SJSA1 (cell line): ENCODE measurements at places on chromosomes 11 and 22.

- peak; percentile 43 for DNase-seq
Observed at GRCh38 chr11:35404388-35404775, 15.0 kb downstream of the SLC1A2 start.

- DNase-seq, result no peak
Observed at GRCh38 chr11:45285930-45286632, at the start of gene SYT13. Gene SYT13, minus strand, starts transcription at chr11:45286341. Its CDS starts 134 bp downstream, at chr11:45286207.

DNA sequence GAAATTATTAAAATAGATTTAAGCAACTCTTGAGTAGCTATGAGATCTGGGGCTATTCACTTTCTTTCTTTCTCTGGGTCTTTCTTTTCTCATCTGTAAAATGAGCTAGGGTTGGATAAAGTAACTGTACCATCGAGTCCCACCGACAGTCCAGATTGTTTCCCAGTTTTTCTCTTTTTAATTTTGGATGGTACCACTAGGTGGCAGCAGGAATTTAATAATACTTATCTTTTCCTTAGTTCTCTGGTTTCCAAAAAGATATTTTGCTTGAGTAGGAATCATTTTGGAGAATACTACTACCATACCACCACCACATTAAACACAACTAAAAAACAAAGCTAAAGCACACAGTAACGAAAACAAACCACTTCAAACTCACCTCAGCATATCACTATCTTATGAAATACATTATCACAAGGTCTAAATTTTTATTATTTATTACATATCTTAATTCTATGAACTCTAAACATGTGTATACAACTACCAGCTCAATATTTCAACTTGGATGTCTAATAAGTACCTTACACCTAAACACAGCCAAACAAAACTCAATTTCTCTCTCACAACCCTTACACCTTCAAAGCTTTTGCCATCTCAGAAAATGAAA lies 584.0 kb downstream of the KCNA4 start:
- no peak for DNase-seq

GRCh38 chr11:4375431-4376140 lies 7.4 kb upstream of the OR52B4 start:
- DNase-seq, result no peak

DNA sequence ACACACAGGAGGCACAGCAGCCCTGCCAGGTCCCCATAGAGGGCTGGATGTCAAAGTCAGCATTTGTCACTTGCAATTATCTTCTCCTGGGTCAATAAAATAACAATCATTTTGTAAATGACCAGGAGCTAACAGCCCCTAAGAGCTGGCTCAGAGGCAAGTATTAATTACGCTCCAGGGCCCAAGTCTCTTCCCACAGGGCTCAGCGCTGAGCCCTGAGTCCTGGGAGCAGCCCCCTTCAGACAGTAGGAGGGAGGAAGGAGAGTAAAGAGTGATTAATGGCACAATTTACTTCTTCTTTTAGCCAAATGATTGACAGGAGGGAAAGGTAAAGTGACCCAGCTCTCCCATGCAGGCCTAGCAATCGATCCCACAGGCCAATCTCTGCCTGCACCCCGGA lies 99.0 kb upstream of the DRD2 start:
- DNase-seq, result no peak

DNA sequence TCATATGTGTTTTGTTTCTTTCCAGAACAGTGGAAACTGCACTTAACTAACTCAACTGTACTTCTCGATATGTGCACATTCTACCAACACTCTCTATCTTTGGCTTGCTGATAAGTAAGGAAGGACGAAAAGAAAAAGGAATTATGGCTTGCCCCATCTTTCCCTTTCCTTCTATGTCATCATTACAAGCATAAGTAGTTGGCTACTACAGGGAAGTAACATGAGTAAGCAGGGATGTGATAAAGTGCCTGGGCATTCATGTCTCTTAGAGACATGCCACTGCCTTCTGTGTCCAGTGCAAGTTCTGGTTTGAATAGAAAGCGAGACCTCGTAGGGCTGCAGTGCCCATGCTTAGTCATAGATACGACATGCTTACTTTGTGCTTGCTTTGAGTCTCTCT lies 342.5 kb downstream of the ETS1 start:
- DNase-seq, result no peak

DNA sequence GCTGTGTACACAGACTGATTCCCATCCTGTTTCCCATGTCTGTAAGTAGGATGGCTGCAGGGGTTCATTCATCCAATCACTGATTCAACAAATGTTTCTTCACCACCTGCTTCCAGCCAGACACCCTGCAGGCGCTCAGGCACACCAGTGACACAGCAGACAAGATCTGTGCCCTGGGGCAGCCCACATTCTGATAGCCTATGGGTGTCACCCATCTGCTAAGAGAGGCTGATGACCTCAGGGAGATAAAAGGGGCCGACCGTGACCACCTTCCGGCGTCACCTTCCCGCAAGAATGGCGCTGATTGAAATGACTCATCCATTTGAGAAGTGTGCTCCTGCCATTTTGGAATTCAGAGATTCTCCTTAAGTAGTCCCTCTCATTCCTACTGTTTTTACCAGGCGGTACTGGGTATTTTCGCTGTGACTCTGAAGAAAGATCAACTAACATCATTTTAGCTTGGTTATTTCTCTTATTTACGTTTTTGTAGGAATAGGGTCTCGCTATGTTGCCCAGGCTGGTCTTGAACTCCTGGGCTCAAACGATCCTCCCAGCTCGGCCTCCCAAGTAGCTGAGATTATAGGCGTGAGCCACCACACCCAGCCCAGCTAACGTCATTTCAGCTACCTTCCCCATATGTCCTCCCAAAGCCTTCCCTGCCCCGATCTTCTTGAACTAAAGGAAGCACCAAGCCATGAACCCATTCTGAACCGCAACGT lies 73.2 kb upstream of the BID start:
- DNase-seq, result no peak

- no peak for DNase-seq
Observed at GRCh38 chr11:8294251-8294935, 30.7 kb upstream of the LMO1 start.

- DNase-seq, result no peak
Observed at GRCh38 chr11:460331-461199, 10.5 kb downstream of the PTDSS2 start.

DNA sequence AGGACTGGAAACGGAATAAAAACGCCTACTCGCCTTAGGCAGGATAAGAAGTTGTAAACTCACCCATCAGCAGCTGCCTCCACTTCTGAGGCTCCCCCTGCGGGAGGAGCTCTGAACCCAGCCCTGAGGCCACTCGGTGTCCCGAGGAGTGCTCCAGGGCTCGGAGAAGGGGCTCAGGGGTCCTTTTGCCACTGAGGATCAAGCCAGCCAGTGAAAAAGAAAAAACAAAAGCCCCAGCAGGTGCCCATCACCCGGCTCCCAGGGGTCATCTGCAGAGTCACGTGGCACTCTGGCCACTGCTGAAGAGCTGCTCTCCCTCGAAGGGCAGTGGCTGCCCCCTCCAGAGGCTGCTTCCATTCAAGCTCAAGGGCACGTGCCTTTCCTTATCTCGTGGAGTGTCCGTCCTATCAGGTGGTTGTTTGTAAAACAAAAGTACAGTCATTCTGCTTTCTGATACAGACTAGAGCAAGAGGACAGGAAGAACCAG lies 29.0 kb downstream of the NUP50 start:
- DNase-seq, result no peak

GRCh38 chr11:103532133-103532788 lies 423.0 kb downstream of the DYNC2H1 start:
- DNase-seq, result no peak

DNA sequence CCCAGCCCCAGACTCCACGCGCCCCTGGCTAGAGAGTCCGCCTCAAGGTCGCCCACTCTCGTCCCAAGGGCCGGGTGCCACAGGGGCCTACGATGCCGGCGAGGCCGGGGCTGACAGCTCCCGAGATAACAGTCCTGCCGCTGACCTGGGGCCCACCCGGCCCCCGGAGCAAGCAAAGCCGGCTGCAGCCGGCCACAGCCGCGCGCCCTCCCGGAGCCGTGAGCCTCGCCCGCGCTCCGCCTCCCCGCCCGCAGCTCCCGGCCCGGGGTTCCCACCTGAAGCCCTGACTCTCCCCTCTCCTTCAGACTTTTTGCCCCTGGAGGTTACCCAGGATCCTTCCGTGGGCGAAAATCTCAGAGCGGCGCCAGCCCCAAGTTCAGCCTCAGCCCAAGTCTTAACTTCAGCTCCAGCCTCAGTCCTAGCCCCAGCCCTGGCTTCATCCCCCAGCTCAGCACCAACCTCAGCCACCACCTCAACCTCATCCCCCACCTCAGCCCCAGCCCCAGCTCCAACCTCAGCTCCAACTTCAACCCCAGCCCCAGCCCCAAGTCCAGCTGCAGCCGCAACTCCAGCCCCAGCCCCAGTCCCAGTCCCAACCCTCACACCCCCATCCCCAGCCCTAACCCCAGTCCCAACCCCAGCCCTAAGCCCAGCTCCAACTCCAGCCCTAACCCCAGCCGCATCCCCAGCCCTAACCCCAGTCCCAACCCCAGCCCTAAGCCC lies 1.7 kb downstream of the KLHDC7B start:
- DNase-seq, result no peak

DNA sequence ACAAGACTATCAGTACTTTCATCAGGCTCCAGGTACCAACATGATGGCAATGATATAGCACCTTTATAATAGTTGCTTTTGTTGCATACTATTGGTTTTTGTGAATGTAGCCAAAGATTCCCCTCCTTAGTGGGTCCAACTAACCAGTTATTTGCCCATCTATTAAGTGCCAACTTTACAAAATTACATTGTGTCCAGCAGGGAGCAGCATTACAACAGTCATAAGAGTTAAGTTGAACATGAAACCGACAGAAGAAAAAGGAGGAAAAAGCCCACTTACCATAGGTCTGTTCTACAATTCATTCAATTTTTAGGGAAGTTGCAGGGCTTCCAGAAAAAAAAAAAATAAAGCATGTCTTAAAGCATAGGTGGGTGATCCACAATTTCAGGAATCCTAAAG lies 21.6 kb downstream of the IMMP1L start:
- no peak for DNase-seq

- DNase-seq, result no peak
Observed at GRCh38 chr22:29074276-29074772, 1.5 kb downstream of the KREMEN1 start.

DNA sequence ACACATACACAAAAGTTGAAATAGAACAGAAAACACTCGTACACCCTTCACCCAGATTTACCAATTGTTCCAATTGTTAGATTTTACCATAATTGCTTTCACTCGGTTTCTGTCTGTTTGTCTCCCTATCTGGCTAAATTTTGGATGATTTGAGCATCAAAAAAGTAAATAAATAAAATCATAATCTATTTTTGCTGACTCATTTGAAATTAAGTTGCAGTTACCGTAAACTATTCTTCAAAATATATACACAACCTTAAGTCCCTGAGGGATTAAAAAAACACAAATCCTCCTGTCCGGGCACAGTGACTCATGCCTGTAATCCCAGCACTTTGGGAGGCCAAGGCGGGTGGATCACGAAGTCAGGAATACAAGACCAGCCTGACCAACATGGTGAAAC lies 81.3 kb upstream of the SYT9 start:
- DNase-seq, result no peak

DNA sequence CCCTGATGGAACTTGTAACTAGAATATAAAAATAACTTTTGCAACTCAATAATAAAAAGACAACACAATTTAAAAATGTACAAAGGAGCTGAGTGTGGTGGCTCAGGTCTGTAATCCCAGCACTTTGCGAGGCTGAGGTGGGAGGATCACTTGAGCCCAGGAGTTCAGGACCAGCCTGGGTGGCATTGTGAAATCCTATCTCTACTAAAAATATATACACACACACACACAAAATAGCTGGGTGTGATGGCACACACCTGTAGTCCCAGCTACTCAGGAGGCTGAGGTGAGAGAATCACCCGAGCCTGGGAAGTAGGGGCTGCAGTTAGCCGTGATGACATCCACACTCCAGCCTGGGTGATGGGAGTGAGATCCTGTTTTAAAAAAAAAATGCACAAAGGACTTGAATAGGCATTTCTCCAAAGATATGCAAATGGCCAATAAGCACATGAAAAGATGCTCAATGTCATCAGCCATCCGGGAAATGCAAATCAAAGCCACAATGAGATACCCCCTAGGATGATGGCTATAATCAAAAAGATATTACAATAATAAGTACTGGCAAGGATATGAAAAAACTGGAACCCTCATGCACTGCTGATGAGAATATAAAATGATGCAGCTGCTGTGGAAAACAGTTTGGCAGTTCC lies 59.8 kb upstream of the SEPTIN5 start:
- DNase-seq, result no peak

- DNase-seq, result no peak
Observed at GRCh38 chr11:33952805-33953204, 60.9 kb upstream of the LMO2 start.

- peak; percentile 69 for DNase-seq
Observed at GRCh38 chr22:31680861-31681341, 18.9 kb upstream of the PISD start.

DNA sequence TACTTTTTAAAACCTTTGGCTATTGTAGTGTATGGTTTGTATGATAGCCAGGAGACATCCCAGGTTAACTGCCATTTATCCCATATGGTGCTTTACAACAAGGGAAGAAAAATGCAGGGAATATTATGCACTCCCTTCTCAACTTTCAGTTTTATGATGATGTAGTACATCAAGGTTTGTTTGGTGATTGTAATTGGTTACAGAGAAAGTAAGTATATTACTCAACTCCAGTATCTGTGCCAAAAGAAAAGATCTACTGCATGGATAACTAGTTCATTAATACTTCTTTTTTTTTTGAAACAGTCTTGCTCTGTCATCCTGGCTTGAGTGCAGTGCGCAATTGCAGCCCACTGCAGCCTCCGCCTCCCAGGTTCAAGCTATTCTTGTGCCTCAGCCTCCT lies 65.3 kb downstream of the BCL2L13 start:
- no peak for DNase-seq

DNA sequence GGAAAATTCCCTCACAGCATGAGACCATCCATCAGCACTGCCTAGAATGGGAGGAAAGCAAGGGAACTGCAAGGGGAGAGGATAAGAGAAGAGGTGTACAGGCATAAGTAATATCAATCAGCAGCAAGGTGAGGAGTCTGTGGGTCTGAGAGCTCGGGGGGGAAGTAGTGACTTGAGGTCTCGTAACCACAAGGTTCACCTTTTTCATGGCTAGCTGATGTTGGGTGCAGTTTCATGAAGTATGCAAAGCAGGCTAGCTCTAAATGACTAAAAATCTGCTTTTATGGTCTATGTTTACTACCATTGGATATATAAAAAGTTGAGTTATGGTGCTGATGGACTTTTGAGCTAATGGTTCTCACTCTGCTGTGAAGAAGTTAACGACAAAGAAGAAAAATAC lies 35.8 kb downstream of the OR4C6 start:
- no peak for DNase-seq

DNA sequence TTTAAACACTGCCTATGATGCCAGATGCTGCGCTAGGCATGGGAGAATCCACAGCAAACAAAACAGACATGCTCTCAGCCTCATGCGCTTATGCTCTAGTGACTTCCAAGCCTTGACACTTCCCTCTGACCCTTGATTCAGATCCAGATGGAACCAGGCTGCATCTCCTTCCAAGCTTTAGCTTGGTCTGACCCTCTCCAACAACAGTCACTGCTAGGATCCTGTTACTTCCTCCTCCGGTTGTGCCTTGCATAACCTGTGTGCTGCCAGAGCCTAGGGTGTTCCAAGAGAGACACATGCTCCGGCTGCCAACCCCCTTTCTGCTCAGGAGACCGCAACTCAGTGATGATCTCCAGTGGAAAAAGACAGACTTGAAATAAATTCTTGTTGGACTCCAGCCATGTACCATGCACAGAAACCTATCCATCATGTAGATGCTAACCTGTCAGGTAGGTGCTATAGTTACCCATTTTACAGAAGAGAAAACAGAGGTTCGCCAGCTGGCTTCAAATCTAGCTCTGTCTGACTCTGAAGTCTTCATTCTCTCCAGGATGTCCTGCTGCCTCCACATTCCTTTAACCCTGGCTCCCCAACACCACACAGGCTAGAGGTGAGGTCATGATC lies 136.3 kb upstream of the TEAD1 start:
- no peak for DNase-seq

GRCh38 chr11:131692151-131692550 lies 321.7 kb downstream of the NTM start:
- no peak for DNase-seq
